ENCODE measurements at places on chromosomes 1 and 21.

DNA sequence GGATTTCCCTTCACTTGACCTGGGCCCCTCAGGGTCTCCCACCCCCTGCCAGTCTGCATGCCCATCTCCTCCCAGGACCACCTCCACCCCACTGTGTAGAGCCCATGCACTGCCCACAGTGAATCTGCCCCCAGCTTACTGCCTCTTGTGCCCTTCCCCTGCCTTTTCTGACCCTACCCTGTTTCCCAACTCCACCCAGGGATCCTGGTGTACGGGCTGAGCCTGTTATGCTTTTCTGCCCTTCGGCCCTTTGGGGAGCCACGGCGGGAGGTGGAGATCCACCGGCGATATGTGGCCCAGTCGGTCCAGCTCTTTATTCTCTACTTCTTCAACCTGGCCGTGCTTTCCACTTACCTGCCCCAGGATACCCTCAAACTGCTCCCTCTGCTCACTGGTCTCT, 1.9 kb downstream of the TMEM79 start:
- no peak for DNase-seq

- DNase-seq = no peak
These were observed 8.3 kb downstream of the RAB3B start for GRCh38 chr1:51982161-51982560.

GRCh38 chr1:224203243-224204016, 20.4 kb downstream of the DEGS1 start:
- no peak for DNase-seq

DNA sequence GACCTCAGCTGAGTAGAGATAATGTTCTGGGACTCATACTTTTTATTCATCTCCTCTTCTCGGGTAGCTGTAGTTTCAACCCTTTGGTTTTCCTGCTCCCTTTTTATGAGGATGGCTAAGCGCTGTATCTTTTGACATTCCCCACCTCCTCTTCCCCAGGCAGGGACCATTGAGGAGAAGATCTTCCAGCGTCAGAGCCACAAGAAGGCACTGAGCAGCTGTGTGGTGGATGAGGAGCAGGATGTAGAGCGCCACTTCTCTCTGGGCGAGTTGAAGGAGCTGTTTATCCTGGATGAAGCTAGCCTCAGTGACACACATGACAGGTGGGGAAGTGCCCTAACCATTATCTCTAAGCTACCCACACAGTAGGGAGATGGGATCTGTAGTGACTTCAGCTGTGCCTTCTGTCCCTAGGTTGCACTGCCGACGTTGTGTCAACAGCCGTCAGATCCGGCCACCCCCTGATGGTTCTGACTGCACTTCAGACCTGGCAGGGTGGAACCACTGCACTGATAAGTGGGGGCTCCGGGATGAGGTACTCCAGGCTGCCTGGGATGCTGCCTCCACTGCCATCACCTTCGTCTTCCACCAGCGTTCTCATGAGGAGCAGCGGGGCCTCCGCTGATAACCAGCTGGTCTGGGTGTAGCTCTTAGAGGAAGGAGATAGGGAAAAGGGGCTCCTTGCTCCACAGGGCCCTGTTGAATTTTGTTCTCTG, 25.6 kb downstream of the LRRC41 start:
- no peak for DNase-seq

DNA sequence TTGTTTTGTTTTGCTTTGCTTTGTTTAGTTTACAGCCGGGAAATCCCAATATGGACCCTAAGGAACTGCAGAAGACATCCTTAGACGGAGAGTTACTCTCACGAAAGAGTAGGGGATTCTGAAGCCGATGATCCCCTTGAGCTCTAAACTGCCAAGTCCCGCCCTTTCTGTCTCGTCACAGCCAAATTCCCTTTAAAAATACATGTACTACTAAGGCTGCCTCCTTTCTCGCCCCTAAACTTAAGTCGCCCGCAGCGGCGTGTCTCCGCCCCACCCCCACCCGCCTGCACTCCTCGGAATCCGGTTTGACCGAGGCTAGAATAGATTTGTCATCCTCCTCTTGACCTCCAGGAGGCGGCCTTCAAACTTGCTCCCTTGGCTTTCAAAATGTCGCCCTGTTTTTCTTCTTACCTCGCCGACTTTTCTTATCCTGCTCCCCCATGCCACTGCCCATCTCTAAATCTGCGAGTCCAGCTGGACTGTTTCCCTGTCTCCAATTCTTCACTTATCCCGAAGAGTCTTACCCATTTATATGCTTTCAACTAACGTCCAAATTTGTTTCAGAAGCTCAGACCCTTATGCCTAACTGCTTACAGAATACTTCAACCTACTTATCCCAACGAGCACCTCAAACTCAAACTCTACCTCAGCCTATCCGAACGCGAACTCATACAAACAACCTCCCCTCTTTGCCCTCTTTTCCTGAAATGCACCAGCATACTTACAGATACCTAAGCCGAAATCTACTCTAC, 10.9 kb upstream of the BOLA1 start:
- no peak for DNase-seq

- DNase-seq = no peak
These were observed 257.5 kb downstream of the TOMM20 start for GRCh38 chr1:234871039-234871709.

GRCh38 chr1:61808968-61809367, 66.7 kb downstream of the PATJ start:
- DNase-seq = peak; percentile 30

DNA sequence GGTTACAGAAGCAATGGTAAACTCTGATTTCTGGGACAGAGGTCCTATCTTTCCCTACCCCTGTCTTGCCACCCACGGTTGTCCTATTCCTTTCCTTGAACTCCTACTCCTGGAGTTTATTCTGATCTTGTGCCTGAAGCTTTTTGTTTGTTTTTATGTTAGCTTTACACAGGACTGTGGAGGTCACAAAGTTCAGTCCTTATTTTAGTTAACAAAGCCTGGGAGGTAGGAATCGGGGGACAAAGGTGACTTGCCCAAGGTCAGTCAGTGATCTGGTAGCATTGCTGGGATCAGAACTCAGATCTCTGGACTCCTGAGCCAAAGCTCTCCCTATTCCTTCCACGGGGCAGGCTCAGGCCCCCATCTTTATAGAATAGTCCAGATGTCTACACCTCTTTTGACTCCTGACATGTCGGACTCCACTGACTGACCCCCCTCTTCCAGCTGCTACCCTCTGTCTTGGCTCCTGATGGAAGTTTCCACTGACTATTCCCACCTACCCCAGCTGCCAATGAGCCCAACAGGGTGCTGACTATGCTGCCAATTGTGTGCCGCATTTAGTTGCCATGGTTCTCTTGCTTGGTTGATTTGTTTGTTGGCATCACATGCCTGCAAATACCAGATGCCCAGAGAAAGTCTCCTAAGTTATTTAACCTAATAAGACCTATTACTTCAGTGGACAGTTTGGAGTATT, 9.9 kb downstream of the F5 start:
- no peak for DNase-seq

DNA sequence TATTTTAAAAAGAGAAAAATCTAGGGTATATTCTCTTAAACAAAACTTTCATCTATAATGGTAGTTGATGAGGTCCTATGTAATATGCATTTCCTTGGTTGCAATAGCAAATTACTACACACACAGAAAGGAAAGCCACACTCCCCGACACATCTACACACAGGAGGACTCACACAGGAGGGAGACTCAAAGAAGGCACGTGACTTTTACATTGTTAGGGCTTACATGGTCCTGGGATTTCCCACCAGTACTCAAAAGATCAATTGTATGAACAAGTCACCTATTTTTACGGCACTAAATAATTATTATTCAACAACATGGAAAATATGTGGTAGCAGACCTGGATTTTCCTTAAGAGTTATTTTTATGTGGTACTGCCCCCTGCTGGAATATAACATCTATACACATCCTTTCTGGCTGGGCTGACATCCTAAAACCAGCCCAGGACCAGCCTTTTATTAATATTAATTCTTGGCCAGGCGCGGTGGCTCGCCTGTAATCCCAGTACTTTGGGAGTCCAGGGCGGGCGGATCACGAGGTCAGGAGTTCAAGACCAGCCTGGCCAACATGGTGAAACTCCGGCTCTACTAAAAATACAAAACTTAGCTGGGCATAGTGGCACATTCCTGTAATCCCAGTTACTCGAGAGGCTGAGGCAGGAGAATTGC, 33.9 kb upstream of the LGALS8 start:
- DNase-seq = peak; percentile 64

- DNase-seq = peak; percentile 83
These were observed 67.4 kb downstream of the DMRTB1 start for GRCh38 chr1:53526451-53527101.

DNA sequence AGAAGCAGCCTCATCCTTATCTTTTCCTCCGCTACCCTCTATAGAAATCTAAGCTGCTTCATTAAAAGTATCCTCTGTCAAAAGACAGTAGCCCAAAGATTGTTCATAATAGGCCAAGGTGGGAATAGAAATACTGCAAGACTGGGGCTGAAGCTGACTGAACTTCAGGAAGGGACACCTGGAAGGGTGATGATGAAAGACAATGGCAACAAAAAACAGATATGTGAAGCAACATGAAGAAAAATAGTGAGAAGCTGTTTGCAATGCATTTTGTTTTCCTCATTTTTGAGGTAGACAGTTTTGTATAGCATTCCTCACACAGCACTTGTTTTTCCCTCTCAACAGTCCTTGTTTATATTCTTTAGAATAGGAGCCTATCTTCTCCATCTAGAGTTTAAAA, 16.9 kb downstream of the DCAF8 start:
- no peak for DNase-seq

DNA sequence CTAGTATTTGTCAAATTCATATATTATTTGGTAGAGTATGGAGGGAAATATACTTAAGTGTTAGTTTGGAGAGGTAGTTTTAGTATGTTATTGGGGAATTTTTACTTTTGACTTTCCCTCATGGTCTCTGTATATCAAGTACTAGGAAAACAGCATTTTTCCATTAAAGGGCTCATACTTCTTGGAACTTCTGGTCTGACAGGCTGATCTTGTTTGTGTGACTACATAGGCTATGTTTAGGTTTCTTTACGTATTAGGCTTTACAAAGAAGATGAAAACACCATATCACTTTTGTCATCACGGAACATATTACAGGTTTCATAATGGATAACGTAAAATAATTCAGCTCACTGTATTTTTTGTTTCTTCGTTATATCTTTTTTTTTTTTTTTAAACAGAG, 30.8 kb downstream of the POU2F1 start:
- no peak for DNase-seq

- peak; percentile 39 for DNase-seq
These were observed 2.2 kb downstream of the PPP2R5A start for GRCh38 chr1:212287261-212287895.

Measured in lung (tissue), 17 donors.